Mesothelial cell of epicardium (in vitro differentiated cells): ENCODE measurements at places on chromosomes 5 and 9.

DNA sequence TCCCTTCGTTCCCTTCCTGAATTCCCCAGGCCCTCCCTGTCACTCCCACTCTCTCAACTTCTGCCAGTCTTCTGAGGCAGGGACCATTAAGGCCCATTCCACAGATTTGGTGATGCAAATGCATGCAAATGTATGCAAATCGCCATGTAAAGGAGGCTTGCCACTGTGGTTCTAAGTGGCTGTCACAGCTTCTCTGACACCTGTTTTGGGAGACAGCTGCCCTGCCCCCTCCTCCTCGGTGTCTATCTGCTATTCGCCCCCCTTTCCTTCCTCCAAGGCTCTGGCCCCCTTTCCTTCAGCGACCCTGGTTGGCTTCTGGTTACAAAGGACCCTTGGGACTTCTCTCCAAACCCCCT is 10.5 kb upstream of the ARAP3 start:
- no peaks in the 10 kb centered on the region for H3K36me3 ChIP-seq
- H3K4me1 ChIP-seq = peaks cover 11% of the 10 kb centered on the region
- peaks cover 52% of the 10 kb centered on the region for H3K27me3 ChIP-seq
- DNase-seq = no peak
- H3K4me3 ChIP-seq = peak overlapping the region; percentile 67
- H3K27ac ChIP-seq = no peak overlapping the region

GRCh38 chr5:151787817-151788216 is 16.1 kb downstream of the G3BP1 start:
- no peak for DNase-seq
- peaks cover 22% of the 10 kb centered on the region for H3K4me1 ChIP-seq
- no peak overlapping the region for H3K4me3 ChIP-seq
- no peaks in the 10 kb centered on the region for H3K27me3 ChIP-seq
- H3K27ac ChIP-seq = peak overlapping the region; percentile 34
- H3K36me3 ChIP-seq = peaks cover 39% of the 10 kb centered on the region

DNA sequence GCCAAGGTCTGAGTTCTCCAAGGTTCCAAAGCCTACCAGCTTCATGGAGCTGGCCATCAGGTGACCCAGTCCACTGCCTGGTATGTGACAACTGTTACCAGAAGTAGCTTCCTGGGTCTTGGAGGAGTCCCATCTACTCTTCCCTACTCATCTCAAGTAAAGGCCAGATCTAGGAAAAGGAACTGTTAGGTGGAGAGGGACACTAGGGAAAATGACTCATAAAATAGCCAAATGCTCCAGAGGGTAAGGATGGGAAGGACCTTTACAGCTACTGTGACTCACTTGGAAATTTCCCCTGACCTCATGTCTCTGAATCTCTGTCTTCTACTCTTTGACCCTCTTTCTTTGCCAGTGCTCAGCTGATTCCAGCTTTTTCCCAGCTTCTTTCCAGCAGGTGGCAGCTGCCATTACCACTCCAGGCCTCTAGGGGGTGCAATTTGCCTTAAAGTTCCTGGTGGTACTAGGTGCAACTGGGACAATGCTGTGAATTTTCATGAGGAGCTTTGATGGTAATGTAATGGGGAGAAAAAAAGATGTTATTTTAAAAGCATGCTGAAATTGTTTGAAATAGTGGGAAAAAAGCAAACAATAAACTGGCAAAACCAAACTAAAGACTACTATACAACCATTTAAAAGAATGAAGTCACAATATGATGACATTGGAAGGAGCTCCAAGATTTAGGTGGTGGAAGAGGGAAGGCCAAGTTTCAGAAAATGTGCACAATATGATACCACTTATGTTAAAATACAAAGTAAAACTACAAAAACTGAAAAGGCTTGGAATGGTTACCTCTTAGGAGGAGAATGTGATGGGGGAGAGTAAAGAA is 27.1 kb upstream of the MYORG start:
- H3K27me3 ChIP-seq = no peaks in the 10 kb centered on the region
- peak; percentile 76 for DNase-seq
- H3K4me3 ChIP-seq = no peak overlapping the region
- no peak overlapping the region for H3K27ac ChIP-seq
- H3K36me3 ChIP-seq = peaks cover 4% of the 10 kb centered on the region
- no peaks in the 10 kb centered on the region for H3K4me1 ChIP-seq

- H3K4me3 ChIP-seq = no peak overlapping the region
- no peaks in the 10 kb centered on the region for H3K36me3 ChIP-seq
Measured at GRCh38 chr9:118028225-118028624, 324.0 kb downstream of the TLR4 start.

DNA sequence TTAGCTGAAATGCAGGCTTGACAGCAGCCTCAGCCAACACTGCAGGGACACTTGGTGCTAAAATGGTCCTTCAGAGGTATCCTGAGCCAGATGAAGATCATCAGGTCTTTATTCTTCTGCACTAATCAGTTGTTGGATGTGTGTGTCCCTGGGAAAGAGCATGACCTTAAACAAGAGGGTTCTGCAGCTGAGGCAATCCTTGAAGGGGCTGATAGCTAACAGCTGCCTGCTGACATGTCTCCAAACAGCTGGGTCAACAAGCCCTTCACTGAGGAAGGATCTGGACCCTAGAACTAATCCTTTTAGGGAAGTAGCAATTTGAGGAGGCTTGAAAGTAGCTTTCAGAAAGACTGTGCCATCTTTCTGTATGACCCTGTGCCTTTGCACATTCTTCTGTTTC is 376.3 kb upstream of the ACTBL2 start:
- no peak overlapping the region for H3K4me3 ChIP-seq
- H3K4me1 ChIP-seq = peaks cover 47% of the 10 kb centered on the region
- no peak for DNase-seq

GRCh38 chr5:37661227-37661920 is 178.5 kb downstream of the GDNF start:
- H3K27ac ChIP-seq = peak overlapping the region; percentile 66
- DNase-seq = no peak
- H3K4me1 ChIP-seq = peaks cover 23% of the 10 kb centered on the region

DNA sequence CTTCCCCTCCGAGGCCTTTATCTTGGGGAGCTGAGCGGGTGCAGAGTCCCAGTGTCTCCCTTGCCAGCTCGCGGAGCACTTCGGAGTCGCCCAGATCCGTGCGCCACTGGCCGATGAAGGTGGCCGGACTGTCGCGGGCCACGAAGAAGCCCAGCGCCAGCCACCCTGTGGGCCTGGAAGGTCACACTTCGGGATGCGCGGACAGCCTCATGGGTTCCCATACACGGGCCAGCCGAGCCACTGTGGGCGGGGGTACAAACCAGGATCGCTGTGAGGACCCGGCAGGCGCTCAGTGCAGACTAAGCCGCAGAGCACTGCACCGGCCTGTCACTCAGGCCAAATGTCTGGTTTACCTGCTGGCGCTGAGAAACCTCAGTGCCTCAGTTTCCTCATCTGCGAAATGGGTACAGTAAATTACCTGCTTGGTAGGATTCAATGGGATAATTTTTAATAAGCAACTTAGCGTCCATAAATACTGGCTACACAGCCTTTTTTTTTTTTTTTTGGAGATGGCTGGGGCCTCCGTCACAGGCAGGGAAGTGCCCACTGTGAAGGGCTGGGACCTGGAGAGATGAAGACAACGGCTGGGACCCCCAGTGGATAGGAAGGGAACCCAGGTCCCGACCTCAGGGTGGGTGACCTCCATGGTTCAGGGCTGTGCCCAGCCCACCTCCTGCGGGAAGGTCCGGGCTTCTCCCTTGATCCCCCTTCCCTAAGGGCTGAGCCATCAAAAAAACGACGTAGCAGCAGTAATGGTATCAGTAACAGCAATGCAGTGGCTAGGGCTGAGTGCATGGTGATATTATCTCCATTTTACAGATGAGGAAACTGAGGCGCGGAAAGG is 38.7 kb upstream of the CTSV start:
- no peak overlapping the region for H3K27ac ChIP-seq
- peaks cover 22% of the 10 kb centered on the region for H3K4me1 ChIP-seq
- no peak overlapping the region for H3K4me3 ChIP-seq
- peaks cover 3% of the 10 kb centered on the region for H3K36me3 ChIP-seq

- peak within 1 kb of the TSS; percentile 91 for H3K27ac ChIP-seq
- H3K36me3 ChIP-seq = no peaks in the 10 kb centered on the region
- H3K27me3 ChIP-seq = no peaks in the 10 kb centered on the region
- H3K4me1 ChIP-seq = peaks cover 20% of the 10 kb centered on the region
Measured at GRCh38 chr9:109779711-109780452, at the start of gene PALM2AKAP2. Gene PALM2AKAP2 (plus strand): TSS chr9:109780198. CDS start chr9:109780489, 291 bp downstream.

DNA sequence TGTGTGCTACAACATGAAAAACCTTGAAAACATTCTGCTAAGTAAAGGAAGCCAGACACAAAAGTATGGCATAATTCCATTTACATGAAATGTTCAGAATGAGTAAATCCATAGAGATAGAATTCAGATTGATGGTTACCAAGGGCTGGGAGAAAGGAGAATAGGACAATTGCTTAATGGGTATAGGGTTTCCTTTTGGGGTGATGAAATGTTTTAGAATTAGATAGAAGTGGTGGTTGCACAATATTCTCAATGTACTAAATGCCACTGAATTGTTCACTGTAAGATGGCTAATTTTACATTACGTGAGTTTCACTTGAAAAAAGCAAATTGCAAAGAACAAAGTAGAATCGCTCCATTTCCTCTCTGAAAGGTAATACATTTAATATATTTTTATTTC is 43.0 kb upstream of the GAS1 start:
- H3K27ac ChIP-seq = no peak overlapping the region
- no peaks in the 10 kb centered on the region for H3K27me3 ChIP-seq
- no peak for DNase-seq

- H3K4me3 ChIP-seq = peak overlapping the region; percentile 91
- H3K27me3 ChIP-seq = no peaks in the 10 kb centered on the region
- peak overlapping the region; percentile 69 for H3K27ac ChIP-seq
- H3K36me3 ChIP-seq = peaks cover 4% of the 10 kb centered on the region
Measured at GRCh38 chr5:147451193-147451592, 58.7 kb downstream of the DPYSL3 start.

DNA sequence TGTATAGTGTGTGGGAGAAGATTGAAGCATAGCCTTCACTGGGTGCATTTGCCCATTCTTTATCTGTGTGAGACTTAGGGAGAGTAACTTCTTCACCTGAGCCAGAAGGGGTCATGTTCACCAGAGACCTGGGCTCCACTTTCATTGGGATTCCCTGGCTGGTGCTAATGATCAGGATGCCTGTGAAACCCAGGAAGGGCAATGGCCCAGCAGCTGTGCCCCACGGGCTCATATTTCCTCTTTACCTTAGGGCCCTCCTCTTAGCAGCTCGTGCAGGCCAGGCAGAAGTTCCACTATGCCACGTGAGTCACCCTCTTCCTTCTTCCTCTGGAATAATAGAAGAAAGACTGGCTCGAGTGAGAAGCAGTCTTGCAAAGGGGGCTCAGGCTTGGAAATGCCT is 5.0 kb downstream of the PPARGC1B start:
- no peak overlapping the region for H3K4me3 ChIP-seq
- H3K36me3 ChIP-seq = no peaks in the 10 kb centered on the region
- H3K4me1 ChIP-seq = peaks cover 4% of the 10 kb centered on the region
- no peak for DNase-seq

DNA sequence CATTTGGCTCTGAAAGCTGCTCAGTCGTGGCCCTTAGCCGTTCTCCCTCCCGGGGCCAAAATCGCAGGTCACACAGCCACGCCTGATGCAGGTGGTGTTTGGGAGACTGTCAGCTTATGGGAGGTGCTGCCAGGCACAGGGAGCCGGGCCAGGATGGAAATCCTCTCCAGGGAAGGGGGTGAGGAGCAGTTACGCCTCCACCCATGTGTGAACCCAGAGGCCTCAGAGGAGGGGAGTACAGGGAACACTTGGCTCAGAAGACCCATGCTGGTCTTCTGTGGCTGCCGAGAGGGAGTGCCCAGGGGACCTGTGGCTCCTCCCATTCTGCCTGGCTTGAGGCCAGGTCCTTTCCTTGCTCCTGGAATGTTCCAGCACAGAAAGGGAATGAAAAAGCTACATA is 3.6 kb upstream of the OLFM1 start:
- H3K27me3 ChIP-seq = peaks cover 88% of the 10 kb centered on the region
- DNase-seq = no peak
- H3K4me1 ChIP-seq = peaks cover 6% of the 10 kb centered on the region
- no peak overlapping the region for H3K27ac ChIP-seq

DNA sequence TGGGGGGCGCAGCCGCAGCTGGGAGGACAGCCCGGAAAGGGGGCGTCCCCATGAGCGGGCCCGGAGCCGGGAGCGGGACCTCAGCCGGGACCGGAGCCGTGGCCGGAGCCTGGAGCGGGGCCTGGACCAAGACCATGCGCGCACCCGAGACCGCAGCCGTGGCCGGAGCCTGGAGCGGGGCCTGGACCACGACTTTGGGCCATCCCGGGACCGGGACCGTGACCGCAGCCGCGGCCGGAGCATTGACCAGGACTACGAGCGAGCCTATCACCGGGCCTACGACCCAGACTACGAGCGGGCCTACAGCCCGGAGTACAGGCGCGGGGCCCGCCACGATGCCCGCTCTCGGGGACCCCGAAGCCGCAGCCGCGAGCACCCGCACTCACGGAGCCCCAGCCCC is 47.0 kb downstream of the TJP2 start:
- H3K4me1 ChIP-seq = peaks cover 8% of the 10 kb centered on the region
- no peak overlapping the region for H3K4me3 ChIP-seq
- H3K27me3 ChIP-seq = no peaks in the 10 kb centered on the region
- peaks cover 25% of the 10 kb centered on the region for H3K36me3 ChIP-seq
- no peak overlapping the region for H3K27ac ChIP-seq
- no peak for DNase-seq

DNA sequence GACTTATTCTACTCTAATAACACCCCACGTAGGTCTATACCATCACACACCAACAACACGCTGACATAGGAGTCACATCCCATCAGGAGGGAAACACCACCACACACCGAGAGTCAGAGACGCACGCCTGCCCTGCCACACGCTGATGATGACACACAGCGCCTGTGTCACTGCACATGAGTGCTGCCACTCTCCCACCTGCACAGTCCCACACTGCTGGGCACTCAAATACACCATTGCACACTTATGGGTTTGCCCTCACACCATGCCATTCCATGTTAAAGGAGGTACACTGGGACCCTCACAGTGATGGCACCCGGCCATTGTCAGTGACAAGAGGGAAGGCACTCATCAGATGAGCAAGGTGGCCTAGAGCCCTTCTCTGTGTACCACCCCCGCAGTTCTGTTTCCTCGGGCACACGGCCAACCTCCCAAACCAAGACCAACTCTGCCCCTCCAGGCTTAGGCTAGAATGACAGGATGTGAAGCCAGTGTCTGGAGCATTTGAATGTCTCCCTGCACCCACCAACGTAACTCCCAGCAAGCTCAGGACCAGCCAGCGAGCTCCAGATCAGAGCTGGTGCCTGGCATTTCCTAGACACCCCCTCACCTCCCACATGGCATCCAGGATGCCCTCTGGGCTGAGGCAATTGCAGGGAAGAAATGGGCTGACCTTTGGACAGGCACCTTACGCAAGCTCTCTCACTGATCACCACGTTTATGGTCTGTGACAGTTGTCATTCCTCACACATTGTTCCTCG is 3.6 kb upstream of the CPLX2 start:
- peaks cover 75% of the 10 kb centered on the region for H3K27me3 ChIP-seq
- H3K4me1 ChIP-seq = peaks cover 2% of the 10 kb centered on the region
- H3K4me3 ChIP-seq = no peak overlapping the region
- no peak for DNase-seq

- no peaks in the 10 kb centered on the region for H3K36me3 ChIP-seq
- DNase-seq = no peak
- peaks cover 3% of the 10 kb centered on the region for H3K4me1 ChIP-seq
- peaks cover 8% of the 10 kb centered on the region for H3K27me3 ChIP-seq
Measured at GRCh38 chr5:116038817-116039216, 6.5 kb downstream of the ARL14EPL start.
